Cortex of kidney (tissue), 1 donor: ENCODE measurements at places on chromosomes 16 and 17.

DNA sequence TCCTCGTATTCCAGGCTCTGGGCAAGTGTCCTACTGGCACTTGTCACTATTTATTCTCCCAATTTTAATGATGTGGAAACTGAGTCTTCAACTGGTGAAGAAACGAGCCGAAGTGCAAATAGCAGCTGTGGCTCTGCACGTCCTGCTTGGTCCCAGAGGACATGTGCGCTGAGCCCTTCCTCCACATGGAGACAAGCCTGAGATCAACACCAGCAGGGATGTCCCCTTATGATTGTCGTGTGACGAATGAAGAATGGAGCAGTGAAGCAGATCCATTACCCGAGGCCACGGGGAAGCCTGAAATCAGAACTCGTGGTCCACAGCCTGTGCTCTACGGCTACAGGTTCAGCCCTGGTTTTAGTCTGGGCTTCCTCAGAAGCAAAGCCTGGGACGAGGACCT, 61.0 kb downstream of the FOXL1 start:
- DNase-seq: no peak

DNA sequence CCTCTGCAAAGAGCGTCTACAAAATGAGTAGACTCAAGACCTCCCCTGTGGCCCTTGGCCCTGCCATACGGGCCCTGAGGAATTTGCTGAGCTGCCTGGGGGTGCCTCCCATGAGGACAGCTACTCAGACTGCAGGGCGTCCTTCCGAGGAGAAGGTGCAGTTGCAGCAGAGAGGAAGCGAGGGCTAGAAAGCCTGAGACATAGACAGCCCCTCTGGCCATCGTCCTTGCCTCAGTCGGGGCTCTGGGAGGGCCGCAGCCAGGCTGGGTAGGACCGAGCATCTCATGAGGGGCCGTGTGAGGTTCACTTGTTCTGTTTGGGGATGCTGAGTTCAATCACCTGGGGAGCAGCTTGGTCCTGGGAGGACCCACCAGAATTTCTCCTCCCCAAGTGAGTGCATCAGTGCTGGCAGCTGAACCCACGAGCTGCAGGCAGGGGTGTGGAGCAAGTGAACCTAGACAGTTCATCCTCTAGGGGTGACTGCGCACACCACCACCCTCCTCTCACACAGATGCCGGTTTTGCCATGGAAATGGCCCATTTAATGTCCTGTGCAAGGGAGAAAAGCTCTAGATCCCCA, 20.3 kb downstream of the RAB11FIP4 start:
- no peak for DNase-seq

- DNase-seq: no peak
These were observed 100.0 kb downstream of the NTN1 start for GRCh38 chr17:9121186-9121820.

GRCh38 chr17:74305865-74306654, 20.0 kb upstream of the KIF19 start:
- no peak for DNase-seq

GRCh38 chr16:80733407-80733806, 71.0 kb downstream of the CDYL2 start:
- no peak for DNase-seq

DNA sequence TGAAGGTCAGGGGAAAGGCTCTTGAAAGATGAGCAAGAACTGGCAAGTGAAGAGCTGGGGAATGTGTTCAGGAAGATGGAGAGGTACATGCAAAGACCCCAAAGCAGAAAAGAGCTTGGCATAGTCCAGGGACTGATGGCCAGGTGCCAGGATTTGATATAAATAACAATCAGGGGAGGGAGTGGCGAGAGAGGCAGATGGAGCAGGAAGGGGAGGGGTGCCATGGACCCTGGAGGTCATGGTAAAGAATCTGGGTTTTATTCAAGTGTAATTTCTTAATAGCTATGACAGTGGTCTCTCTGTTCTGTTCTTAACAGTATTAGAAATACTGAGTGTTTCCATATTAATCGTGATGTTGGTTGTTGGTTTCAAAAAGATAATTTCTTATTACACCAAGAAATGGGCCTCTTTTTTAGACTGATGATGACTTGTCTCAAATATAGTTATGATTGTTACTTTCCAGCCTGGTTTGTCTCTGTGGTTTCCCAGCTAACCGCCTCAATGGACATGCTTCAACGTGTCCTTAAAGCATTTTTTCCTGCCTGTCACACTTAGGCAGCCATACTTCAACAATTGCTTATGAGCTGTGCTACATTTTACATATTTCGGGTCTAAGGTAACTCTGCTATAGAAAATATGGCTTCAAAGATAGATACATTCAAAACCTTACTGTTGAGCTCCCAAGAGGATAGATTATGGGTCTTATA, 49.4 kb downstream of the MYH10 start:
- DNase-seq: no peak

DNA sequence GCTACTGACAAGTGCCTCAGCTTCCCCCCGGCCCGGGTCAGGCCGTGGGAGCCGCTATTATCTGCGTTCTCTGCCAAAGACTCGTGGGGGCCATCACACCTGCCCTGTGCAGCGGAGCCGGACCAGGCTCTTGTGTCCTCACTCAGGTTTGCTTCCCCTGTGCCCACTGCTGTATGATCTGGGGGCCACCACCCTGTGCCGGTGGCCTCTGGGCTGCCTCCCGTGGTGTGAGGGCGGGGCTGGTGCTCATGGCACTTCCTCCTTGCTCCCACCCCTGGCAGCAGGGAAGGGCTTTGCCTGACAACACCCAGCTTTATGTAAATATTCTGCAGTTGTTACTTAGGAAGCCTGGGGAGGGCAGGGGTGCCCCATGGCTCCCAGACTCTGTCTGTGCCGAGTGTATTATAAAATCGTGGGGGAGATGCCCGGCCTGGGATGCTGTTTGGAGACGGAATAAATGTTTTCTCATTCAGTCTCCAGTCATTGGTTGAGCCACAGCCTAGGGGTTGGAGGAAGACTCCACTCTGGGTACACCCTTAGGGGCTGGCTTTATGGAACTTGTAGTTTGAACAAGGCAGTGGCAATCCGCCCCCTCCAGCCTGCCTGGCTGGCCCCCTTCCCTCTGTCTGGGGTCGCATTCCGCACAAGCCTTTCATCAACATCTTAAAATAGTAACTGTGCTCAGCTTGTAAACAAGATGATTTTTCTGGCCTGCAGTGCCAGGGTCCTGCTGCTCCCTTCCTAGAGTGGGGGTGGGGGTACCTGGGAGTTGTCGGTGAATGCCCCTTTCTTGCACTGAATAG, 4.1 kb downstream of the SYNGR2 start:
- DNase-seq: no peak

- no peak for DNase-seq
These were observed 2.5 kb upstream of the HEATR9 start for GRCh38 chr17:35870906-35871819.

GRCh38 chr17:76585033-76585648, 519 bp downstream of the ST6GALNAC2 start:
- DNase-seq: no peak

GRCh38 chr16:65101009-65101408, 20.9 kb downstream of the CDH11 start:
- DNase-seq: no peak

- no peak for DNase-seq
These were observed 19.9 kb downstream of the GGA3 start for GRCh38 chr17:75241502-75241901.

DNA sequence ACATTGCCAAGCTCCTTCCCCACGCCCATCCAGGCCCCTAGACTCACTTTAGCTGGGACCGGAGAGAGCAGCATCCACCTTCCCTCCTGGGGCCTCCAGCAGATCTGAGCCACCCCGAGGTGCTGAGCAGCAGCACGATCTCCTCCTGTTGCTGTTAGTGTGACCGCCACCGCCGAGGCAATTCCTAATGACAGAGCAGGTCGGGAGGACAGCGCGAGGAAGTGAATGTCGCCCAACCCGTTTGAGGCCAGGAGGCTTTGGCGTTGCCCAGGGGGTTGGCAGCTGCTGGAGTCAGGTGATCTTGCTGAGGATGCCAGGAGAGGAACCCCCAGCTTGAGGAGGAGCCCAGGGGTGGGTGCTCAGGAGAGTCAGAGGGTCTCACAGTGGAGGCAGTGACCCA, at the start of gene RNF222:
RNF222 (minus strand) TSS at position 192 of the 400 bp plus-strand sequence. CDS start 4,366 bp downstream, outside the sequence.
- DNase-seq: no peak
